ENCODE measurements at places on chromosomes 2 and 18. TPM values are rescaled to one million over a fixed set of nuclear protein-coding genes. Genes with fewer than 3 reads are reported as not detected.

The HAAO gene
- not detected for total RNA-seq

The POTEC gene
- not detected for total RNA-seq

The AMER3 gene
- not detected for total RNA-seq

The FBLN7 gene
- total RNA-seq = 0.28 TPM

The MAP3K19 gene
- total RNA-seq = not detected

The STPG4 gene
- total RNA-seq = not detected

The PSMD14 gene
- total RNA-seq = 98.8 TPM

The MYO3B gene
- not detected for total RNA-seq

The KIF5C gene
- 0.32 TPM for total RNA-seq

The CCDC68 gene
- 5.2 TPM for total RNA-seq

The FEV gene
- not detected for total RNA-seq

All from A549 treated with ZK216348 at 1 μM for 4 hours (cell line).